ENCODE measurements at places on chromosomes 2 and 18.

GRCh38 chr2:173719471-173719870, 245.7 kb downstream of the SP3 start:
- DNase-seq = no peak

DNA sequence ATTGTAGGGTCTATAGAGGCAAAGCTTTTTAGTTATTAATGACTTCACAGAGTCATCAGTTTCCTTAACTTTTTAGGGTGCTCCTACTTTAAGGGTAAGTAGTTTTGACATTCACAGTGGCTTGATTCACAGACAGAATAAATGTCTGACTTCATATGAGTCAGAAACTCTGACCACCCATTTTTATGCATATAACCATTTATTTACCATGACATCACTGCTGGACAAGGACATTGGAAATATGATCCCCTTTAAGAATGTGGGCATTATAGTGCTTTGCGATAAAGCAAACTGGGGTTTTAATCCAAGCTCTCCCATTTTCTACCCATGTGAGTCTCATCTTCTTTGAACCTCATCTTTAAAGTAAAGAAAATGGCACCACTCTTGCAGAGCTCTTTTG, 162.0 kb upstream of the MC4R start:
- no peak for DNase-seq

- DNase-seq = no peak
These were observed 40.2 kb downstream of the EPAS1 start for GRCh38 chr2:46337208-46337994.

DNA sequence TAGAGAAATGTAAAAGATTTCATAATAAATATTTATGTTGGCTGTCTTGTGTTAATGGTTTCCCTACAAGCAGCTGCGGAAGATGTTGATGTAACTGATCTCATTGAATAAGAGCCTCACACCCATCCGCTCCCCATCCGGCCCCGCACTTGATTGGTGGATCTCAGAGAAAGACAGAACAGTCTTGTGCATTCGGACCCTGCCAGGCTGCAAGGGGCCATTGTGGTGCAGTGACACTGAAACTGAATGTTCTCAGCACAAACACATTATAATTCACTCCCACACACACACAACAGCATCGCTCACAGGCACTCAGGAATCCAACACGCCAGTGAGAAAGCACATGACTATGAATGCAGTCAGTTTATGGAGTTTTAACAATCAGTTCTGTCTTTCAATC, 47.8 kb downstream of the PRELID3A start:
- DNase-seq = no peak

DNA sequence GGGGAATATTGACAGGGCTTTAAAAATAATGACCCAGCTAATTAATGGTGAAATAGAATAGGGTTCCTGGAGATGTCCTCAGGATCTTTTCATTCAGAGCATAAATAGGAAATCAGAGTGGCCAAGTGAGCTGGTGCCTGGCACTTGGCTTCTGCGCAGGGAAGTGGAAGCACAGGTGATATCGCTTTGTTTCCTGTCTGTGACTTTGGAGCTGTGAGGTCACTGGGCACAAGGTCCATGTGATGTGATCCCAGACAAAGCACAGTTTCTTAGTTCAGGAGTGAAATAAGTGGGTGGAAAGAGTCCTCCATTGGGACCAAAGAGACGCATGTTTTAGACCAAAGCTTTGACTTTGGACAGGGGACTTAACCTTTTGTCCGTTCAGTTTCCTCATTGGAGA, 338.3 kb downstream of the CYRIA start:
- DNase-seq = no peak

GRCh38 chr18:42530276-42530675, 575.2 kb downstream of the PIK3C3 start:
- no peak for DNase-seq
